ENCODE measurements at places on chromosomes 6 and 20.

- no peak for DNase-seq
Measured at GRCh38 chr6:170347091-170347490, 40.5 kb downstream of the FAM120B start.

DNA sequence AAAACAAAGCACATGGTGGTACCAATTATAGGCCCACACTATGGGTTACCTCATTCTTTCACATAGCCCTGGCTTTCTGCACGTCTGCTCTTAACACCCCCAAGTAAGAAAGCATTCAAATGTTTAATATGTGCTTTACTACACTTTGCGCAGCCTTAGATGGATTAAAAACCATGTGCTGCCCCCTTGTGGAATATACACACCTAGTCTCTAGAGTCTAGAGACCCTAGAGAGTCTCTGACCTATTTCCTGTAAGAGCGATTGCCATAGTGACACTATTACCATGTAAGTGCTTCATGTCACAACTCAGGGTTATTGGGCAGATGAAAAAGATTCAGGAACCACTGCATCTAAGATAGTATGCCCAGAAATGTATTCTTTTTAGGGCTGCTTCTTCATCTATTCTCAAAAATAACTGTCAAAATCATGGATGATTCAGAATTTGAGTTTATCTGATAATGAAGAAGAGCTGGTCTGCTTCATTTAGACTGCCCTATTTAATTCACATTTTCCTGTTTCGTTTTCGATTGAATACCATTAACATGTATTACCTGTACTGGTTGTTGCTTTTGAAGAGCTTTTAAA lies 186.3 kb downstream of the ADGB start:
- no peak for DNase-seq

- DNase-seq, result no peak
Measured at GRCh38 chr20:58192065-58192464, 36.4 kb downstream of the ANKRD60 start.

- no peak for DNase-seq
Measured at GRCh38 chr6:28910901-28911690, 12.7 kb downstream of the TRIM27 start.

Measured in renal cortex interstitium (tissue), 15 donors.